Endothelial cell of coronary artery (primary cell): ENCODE measurements at places on chromosomes 7 and 10. TPM values are rescaled to one million over a fixed set of nuclear protein-coding genes. Genes with fewer than 3 reads are reported as not detected.

The MSMB gene
- total RNA-seq: 0.27 TPM in 1 of 2 replicates, not detected in the other

The CFTR gene
- total RNA-seq: not detected in 2 replicates

The SPDYE11 gene
- total RNA-seq: not detected in 2 replicates

The MEPCE gene
- 33.0 and 42.9 TPM in 2 replicates for total RNA-seq

The HOXA1 gene
- 0.38 and 0.54 TPM in 2 replicates for total RNA-seq

The WNT8B gene
- total RNA-seq: not detected in 2 replicates

The EFCAB10 gene
- under 0.01 TPM in 1 of 2 replicates, not detected in the other for total RNA-seq

The GPR26 gene
- not detected in 2 replicates for total RNA-seq

The PPP1R9A gene
- total RNA-seq: 1.3 and 2.6 TPM in 2 replicates

The CLDN15 gene
- 2.3 and 3.8 TPM in 2 replicates for total RNA-seq

The MLXIPL gene
- not detected in 2 replicates for total RNA-seq

The SIRT1 gene
- total RNA-seq: 7.6 and 8.9 TPM in 2 replicates

The ZNF488 gene
- total RNA-seq: under 0.01 and 0.09 TPM in 2 replicates

The KCND2 gene
- total RNA-seq: 0.09 TPM in 1 of 2 replicates, not detected in the other

The NME8 gene
- total RNA-seq: not detected in 2 replicates

The FAM171A1 gene
- 28.2 and 35.8 TPM in 2 replicates for total RNA-seq

The CALU gene
- total RNA-seq: 516 and 841 TPM in 2 replicates

The RARRES2 gene
- total RNA-seq: 0.09 TPM in 1 of 2 replicates, not detected in the other

The CYP3A4 gene
- not detected in 2 replicates for total RNA-seq

The SORBS1 gene
- 0.28 and 0.54 TPM in 2 replicates for total RNA-seq

The APBB1IP gene
- 0.19 TPM in 1 of 2 replicates, not detected in the other for total RNA-seq

The ANKRD30A gene
- not detected in 2 replicates for total RNA-seq

The GNAT3 gene
- not detected in 2 replicates for total RNA-seq

The LRRC4 gene
- total RNA-seq: 0.28 and 1.3 TPM in 2 replicates

The ZDHHC16 gene
- total RNA-seq: 37.6 and 41.4 TPM in 2 replicates

The ING3 gene
- 13.7 and 13.9 TPM in 2 replicates for total RNA-seq

The NPSR1 gene
- total RNA-seq: not detected in 2 replicates

The ARMH3 gene
- total RNA-seq: 6.6 and 8.8 TPM in 2 replicates

The RADIL gene
- total RNA-seq: 0.18 and 1.0 TPM in 2 replicates

The SORCS1 gene
- not detected in 2 replicates for total RNA-seq

The ZMIZ1 gene
- total RNA-seq: 5.7 and 11.5 TPM in 2 replicates

The SEC23IP gene
- 33.0 and 35.1 TPM in 2 replicates for total RNA-seq

The GIMAP4 gene
- 135 and 204 TPM in 2 replicates for total RNA-seq
